GDM1 (cell line): ENCODE measurements at places on chromosomes 13 and 19.

DNA sequence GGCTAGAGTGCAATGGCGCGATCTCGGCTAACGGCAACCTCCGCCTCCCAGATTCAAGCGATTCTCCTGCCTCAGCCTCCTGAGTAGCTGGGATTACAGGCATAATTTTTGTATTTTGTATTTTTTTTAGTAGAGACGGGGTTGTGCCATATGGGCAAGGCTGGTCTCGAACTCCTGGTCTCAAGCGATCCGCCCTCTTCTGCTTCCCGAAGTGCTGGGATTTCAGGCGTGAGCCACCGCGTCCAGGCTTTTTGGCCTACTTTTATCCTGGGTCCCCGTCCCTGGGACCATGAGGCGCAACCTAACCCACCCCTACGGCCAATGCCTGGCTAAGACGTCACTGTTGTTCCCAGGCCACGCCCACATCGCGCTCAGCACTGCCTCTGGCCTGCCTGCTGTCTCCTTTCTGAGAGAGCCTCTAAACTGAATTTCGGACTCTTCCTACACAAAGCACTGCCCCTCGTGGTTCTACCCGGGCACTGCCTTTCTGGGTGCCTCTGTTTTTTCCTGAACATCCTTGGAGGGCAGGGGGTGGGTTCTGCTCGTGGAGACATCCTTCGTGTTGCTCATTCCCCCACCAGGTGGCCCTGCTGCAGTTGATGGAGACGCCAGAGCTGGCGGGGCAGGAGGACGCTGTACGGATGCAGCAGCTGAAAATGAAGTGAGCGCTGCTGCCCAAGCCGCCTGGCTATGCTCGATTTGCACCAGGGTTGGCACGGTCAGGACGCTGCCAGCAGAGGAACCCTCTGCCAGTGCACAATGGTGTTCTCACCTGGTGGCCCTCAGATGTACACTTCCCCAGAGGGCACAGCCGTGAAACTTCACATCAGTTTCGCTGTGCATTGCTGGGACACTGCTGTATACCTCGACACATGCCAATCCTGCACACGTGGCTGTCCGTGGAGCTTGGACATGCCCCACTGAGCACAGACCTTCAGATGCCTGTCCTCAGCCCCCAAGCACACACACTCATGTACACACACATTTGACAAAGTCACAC lies 2.0 kb downstream of the REX1BD start:
- DNase-seq, result no peak

- no peak for DNase-seq
These were observed 5.5 kb upstream of the METTL21C start for GRCh38 chr13:102700088-102701031.

DNA sequence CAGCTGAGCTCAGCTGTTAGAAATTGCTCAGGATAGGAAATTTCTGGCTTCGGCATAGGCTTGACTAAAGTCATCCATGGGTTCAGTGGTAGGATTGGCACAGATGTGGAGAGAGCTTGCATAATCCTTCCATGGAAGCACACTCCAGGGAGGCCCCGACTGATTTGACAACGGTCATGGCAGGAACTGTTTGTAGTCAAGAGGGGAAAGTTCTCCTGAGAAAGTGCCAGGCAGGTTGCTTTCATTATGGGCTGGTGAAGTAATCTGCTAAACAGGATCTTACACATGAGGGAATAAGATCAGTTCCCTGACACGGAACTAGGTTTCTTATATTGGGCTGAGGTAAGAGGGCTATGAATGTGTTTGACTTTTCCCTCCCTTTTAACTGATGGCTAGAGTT lies 120.1 kb downstream of the RGCC start:
- no peak for DNase-seq

GRCh38 chr19:49301165-49301865 lies 23.7 kb downstream of the SLC6A16 start:
- DNase-seq, result peak; percentile 72

DNA sequence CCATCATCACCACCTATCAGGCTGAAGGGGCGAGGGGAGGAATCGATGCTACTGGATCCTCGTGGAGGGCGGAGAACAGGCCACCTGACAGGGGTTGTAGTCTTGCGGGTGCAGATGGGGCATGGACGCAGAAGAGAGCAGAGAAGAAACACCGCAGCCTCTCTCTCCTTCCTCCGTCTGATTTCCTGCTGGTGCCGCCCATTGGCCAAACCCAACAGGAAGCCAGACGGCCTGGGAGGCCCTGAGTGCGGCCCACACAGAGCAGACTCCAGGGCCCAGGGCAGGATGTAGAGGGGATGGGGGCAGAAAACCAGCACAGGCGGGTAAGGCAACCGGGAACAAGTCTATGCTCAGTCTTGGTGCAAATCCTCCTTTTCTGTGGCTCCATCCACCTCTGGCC lies 15.4 kb downstream of the CEBPA start:
- DNase-seq, result peak; percentile 49

DNA sequence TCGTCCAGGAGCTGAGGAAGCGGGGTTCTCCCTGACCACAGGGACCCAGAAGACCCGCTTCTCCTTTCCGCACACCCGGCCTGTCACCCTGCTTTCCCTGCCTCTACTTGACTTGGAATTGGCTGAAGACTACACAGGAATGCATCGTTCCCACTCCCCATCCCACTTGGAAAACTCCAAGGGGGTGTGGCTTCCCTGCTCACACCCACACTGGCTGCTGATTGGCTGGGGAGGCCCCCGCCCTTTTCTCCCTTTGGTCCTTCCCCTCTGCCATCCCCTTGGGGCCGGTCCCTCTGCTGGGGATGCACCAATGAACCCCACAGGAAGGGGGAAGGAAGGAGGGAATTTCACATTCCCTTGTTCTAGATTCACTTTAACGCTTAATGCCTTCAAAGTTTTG lies 18.9 kb downstream of the VASP start:
- DNase-seq, result no peak

DNA sequence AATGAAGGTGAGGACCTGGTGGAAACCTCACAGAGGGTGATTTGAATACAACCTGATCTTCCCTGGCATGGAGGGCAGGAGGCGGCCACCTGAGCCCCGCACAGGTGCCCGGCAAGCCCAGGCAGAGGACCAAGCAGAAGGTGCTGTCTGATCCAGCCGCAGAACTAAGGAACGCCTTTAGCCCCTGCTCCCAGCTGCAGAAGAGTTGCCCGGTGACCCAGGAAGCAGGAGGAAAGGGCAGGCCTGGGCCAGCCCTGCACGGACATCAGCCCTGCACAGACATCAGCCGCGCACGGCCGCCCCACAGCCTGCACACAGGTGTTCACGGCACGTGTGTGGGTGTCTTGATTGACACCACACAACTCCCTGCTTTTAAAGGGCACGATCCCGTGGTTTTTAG lies 43.1 kb downstream of the RASA3 start:
- DNase-seq, result no peak

DNA sequence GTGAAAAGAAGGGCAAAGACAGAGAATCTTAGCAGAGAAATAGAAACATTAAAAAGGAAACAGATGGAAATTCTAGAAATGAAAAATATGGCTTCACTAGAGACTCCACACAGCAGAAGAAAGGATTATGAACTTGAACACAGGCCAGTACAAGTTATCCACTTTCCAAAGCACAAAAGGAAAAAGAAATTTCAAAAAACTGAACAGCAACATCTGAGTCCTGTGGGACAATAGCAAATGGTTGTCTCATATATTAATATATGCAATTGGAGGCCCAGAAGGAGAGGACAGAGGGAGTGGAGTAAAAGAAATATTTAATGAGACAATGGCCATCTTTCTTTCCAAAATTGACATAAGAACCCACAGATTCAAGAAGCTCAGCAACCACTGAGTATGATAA lies 141.7 kb upstream of the GJB6 start:
- no peak for DNase-seq

DNA sequence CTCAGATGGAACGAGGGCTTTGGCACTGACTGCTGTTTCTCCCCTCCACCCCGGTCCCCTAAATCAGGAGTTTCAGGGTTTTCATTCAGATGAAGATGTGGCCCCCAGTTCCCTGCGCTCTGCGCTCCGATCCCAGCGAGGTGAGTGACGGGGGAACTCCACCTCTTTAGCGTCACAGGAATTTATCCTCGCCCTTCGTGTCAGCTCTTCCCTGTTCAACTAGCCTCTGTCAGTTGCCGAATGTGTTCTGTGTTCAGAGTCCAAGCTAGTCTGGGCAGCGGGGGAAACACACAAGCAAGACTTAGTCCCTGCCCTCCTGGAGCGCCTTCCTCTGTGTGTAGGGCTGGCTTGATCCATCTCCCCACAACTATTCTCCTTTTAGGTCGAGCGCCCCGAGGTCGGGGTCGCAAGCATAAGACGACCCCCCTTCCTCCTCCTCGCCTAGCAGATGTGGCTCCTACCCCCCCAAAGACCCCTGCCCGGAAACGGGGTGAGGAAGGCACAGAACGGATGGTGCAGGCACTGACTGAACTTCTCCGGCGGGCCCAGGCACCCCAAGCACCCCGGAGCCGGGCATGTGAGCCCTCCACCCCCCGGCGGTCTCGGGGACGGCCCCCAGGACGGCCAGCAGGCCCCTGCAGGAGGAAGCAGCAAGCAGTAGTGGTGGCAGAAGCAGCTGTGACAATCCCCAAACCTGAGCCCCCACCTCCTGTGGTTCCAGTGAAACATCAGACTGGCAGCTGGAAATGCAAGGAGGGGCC lies 1.8 kb downstream of the KMT2B start:
- no peak for DNase-seq

GRCh38 chr13:113299951-113300350 lies 2.9 kb downstream of the LAMP1 start:
- no peak for DNase-seq

DNA sequence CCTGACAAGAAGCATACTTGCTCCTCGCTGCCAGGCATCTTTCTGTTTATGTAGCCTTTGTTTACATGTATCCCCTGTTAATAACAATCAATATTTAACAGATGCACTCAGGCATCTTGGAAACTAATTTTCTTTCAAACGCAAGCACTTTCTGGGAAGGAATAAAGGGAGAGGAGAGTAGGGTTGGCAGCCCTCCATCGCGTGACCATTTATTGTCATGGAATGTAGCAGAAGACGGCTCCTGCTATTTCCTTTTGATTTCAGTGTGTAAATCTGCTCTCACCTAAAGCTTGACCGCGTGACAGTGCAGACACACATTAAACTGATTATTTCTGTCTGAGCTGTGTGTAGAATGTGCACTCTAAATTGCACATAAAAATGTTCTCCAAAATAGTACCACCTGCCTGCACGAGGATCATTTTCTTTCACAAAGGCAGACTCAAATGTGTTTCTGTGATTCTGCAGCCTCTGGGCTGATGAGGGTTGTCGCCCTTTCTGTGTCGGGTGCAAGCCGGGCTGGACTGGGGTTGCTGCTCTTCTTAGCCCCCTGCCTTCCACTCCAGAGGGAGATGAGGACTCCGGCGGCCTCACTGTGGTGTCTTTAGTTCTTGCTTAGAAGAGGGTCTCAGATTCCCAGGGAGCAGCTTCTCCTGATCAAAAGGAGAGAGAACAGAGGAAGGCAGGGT lies 223.5 kb upstream of the MAB21L1 start:
- DNase-seq, result no peak

DNA sequence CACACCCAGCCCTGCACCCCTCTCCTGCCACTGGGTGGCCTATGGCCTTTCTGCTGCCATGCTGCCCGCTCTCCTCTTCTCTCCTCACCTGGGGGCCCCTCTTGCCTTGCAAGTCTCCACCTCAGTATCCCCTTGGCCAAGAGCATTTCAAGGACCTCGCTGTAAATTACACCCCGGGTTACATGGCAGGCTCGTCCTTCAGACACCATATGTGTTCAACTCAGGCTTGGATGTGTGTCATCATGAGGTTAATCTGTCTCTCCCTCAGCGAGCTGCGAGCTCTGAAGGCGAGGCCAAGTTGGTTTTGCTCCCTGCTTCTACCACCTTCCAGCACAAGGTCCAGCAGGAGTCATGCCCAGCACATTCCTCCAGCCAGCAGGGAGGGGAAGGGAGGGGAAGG lies 74.8 kb upstream of the TM9SF2 start:
- no peak for DNase-seq

- no peak for DNase-seq
These were observed 92.4 kb upstream of the USP29 start for GRCh38 chr19:57027360-57027759.

GRCh38 chr19:16380314-16380695 lies 55.7 kb downstream of the KLF2 start:
- DNase-seq, result no peak

GRCh38 chr19:14402332-14403144 lies 16.6 kb downstream of the DDX39A start:
- no peak for DNase-seq

DNA sequence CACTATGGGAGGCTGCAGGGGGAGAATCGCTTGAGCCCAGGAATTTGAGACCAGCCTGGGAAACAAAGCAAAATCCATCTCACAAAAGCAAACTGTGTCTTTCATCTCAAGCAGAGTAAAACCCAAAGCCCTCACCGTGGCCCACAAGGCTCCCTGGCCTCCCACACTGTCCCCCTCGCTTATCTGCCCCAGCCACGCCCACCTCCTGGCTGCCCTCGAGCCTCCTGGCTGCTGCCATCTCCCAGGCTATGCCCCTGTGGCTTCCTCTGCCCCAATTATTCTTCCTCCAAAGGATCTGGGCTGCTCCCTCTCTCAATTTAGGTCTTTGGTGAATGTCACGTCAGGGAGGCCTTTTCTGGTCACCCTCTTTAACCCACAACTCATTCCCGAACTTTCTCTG lies 3.6 kb downstream of the RABAC1 start:
- DNase-seq, result no peak

DNA sequence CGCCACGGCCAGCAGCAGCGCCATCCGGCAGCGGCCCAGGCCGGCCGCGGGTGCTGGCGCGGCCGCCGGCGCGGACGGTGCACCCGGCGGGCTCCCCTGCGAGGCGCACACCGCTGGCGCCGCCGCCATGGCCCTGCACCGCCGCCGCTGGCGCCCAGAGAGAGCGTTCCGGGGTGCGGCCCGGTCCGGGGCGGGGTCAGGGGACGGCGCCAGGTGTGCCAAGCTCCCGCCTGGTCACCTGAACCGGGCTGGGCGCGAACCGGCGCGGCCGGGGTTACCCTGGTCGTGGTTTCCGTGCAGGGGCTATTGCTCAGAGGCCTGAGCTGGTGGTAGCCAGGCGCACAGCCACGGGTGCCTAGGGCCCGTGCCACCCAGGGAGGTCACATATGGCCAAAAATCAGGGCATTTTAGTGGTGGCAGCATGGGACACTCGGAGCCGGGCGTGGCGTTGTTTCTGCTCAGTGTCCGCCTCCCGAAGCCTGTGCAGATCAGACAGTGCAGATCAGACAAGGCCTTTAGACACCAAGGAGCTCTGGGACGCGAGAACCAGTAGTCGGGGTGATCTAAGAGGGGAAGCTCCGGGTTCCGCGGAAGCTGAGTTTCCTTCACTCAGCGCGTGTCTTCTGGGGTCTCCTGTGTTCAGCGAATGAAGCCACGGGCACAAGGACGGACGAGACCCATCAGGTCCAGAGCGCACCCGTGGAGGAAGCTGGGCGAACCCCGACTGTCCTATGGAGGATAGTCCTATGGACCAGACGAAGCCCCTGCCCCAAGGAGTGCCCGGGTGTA lies at the start of gene TMEM238:
TMEM238 (minus strand) TSS at position 162 of the 789 bp plus-strand sequence; CDS start at position 129, 33 bp downstream.
- DNase-seq, result no peak

DNA sequence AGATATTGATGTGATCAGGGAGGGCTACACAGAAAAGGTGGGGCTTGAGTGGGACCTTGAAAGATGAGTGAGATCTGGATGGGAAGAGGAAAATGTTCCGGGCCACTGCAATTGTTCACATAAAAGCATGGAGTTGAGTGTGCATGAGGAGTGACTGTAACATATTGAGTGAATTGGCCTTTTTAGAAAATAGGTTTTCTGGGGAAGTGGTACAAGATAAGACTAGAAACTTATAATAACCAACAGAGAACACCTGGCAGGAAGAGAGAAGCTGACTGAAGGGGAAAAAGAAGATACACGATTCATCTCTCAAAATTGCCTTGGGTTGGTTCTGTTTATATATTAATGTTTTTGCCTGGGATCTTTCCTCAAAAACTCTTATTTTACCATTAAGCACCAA lies 32.2 kb downstream of the SLC10A2 start:
- no peak for DNase-seq
